Stimulated activated CD8-positive, alpha-beta memory T cell treated with anti-CD3 and anti-CD28 coated beads, Interleukin-2, amount 100 ng/mL, for 48 hours (primary cell): ENCODE measurements at places on chromosomes 7 and 10.

DNA sequence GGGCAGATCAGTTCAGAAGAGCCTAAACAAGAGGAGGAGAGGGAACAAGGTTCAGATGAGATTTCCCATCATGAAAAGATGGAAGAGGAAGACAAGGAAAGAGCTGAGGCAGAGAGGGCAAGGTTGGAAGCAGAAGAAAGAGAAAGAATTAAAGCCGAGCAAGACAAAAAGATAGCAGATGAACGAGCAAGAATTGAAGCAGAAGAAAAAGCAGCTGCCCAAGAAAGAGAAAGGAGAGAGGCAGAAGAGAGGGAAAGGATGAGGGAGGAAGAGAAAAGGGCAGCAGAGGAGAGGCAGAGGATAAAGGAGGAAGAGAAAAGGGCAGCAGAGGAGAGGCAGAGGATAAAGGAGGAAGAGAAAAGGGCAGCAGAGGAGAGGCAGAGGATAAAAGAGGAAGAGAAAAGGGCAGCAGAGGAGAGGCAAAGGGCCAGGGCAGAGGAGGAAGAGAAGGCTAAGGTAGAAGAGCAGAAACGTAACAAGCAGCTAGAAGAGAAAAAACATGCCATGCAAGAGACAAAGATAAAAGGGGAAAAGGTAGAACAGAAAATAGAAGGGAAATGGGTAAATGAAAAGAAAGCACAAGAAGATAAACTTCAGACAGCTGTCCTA, 52.7 kb upstream of the AGBL3 start:
- no peak for DNase-seq

GRCh38 chr7:127768241-127768640, 116.2 kb downstream of the SND1 start:
- DNase-seq = no peak

DNA sequence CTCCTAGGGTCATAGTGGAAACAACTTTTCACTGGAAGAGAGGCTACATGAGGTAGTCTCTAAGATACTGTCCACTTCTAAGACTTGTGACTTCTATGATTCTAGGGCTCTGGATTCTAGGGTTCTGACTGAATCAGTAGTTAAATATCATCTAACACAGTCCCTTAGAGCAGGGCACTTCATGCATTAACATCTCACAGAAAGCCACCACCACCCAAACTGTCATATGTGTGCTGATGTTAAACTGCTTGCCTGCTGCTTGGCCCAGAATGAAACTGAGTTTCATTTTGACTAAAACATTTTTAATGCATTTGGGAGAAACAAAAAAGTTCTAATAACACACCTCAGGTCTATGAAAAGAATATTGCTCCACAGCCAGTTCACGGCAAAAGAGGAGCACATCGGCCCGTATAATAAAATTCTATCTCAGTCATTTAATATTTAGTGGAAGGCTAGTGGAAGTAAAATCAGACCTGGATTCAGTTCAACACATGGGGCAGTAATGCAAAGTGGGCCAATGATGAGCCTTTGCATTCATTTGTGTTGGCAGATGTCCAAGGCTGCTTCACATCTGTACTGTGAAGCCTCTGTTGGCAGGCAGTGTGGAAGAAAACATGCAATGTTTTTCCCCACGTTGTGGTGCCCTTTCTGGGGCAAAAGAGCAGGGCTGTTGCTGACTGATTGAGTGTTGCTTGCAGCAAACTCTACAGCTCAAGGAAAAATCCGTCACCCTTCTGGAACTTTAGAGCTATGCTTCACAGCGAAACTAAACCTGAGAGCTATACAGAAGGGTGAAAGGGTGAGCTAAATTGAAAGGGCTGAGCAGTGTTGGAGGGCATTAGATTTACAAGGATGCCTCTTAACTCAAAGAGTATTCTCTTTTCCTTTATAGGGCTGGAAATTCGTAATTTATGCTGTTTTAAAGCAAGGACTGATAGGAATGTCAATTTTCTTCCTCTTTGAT, 33.5 kb upstream of the AUTS2 start:
- DNase-seq = no peak

GRCh38 chr10:103787331-103787730, 68.0 kb downstream of the SH3PXD2A start:
- no peak for DNase-seq

- DNase-seq = no peak
Measured at GRCh38 chr7:155305231-155305904, 7.7 kb downstream of the INSIG1 start.

DNA sequence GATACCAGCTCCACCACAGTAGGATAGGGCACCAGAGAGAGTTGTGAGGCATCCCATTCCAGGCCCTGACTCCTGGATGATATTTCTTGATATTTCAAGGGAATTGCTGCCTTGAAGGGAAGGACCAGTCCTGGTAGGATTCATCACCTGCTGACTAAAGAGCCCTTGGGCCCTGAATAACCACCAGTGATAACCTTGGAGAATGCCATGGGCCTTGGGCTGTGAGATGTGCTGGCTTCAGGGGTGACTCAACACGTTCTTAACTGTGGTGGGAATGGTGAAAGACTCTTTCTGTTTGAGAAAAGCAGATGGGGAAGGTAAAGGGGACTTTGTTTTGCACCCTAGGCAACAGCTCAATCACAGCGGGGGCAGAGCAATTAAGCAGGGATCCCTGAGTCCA, 21.4 kb upstream of the ASZ1 start:
- DNase-seq = no peak
